ENCODE measurements at places on chromosomes 7 and 10.

GRCh38 chr7:117014673-117015133, 61.4 kb downstream of the ST7 start:
- no peak for DNase-seq

DNA sequence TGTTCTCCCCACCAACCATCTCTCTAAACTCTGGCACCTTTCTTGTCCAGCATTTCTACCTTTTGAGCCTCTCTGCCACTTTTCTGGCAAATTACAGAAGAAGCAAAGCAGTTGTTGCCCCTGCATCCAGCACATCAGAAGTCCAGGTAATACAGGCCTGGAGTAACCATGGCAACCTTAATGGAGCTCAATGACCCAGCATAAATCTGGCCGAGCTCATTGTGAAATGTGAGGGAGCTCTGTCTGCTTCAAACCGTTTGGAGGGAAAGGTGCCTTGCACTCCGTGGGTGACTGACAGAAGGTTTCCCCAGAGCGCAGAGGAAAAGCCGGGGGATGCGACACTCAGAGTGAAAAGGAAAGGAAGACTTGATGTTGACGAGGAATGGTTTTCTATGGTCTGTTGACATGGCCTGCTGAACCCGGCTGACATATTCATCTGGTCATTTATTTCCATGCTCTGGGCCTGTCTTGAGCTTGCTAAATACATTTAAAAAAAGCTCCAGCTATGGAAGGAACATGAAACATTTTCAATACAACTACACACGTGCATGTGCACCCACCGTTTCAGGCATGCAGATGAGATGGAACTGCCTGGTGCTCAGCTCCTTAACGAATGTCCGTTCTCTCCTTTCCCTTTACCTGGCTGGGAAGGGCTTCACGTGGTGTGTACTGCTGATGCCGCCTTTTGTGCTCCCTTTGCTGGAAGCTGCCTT, 74.9 kb downstream of the ADRA2A start:
- no peak for DNase-seq

- DNase-seq, result no peak
These were observed 8.6 kb upstream of the RFC2 start for GRCh38 chr7:74262639-74263398.

GRCh38 chr10:133143546-133143945, 16.5 kb upstream of the KNDC1 start:
- no peak for DNase-seq
